ENCODE measurements at places on chromosomes 16 and 17. TPM values are rescaled to one million over a fixed set of nuclear protein-coding genes. Genes with fewer than 3 reads are reported as not detected.

The KCNJ18 gene
- not detected for polyA plus RNA-seq

The TMEM238L gene
- polyA plus RNA-seq, result not detected

The NKD1 gene
- polyA plus RNA-seq, result not detected

The CCL16 gene
- not detected for polyA plus RNA-seq

The CCDC137 gene
- 27.9 TPM for polyA plus RNA-seq

The RHBDL1 gene
- polyA plus RNA-seq, result 1.1 TPM

The PLXDC1 gene
- not detected for polyA plus RNA-seq

The ACSF2 gene
- 28.6 TPM for polyA plus RNA-seq

The GCGR gene
- polyA plus RNA-seq, result not detected

The FBXL16 gene
- polyA plus RNA-seq, result 4.4 TPM

The CLDN7 gene
- polyA plus RNA-seq, result 1.2 TPM

The CCL7 gene
- polyA plus RNA-seq, result not detected

The PRDM7 gene
- polyA plus RNA-seq, result not detected

The PIRT gene
- polyA plus RNA-seq, result not detected

The OTOA gene
- not detected for polyA plus RNA-seq

The CDRT15 gene
- not detected for polyA plus RNA-seq

The LGALS9B gene
- polyA plus RNA-seq, result not detected

The DPEP1 gene
- polyA plus RNA-seq, result not detected

The OTOP3 gene
- polyA plus RNA-seq, result not detected

The CLEC18B gene
- polyA plus RNA-seq, result not detected

The CX3CL1 gene
- not detected for polyA plus RNA-seq

The NPIPB13 gene
- 1.3 TPM for polyA plus RNA-seq

Data from IgD-negative memory B cell (primary cell).